Stimulated activated CD4-positive, alpha-beta T cell treated with anti-CD3 and anti-CD28 coated beads, Interleukin-2, amount 100 ng/mL, for 24 hours (primary cell): ENCODE measurements at places on chromosomes 11 and 22.

- DNase-seq = no peak
Observed at GRCh38 chr11:44356351-44356750, 46.4 kb upstream of the ALX4 start.

DNA sequence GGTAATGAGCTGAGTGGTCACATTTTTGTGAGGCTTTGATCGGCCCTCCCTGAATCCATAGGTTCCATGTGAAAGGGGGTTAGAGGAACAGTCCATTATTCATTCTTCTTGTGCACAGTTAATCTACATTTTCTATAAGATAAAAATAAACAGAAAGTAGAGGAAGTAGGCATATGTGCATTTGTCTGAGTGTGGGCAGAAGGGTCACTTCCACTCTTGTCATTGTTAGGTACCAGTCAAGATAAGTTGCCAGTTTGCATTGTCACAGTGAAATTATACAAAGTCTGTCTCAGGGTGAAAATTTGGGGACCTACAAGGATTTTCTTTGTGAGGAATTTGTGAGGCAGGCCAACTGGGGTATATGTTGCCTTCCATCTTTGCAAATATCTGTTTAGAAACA is 4.6 kb upstream of the APOL4 start:
- no peak for DNase-seq

- no peak for DNase-seq
Observed at GRCh38 chr11:66265531-66266377, 2.7 kb upstream of the RAB1B start.

- DNase-seq = peak; percentile 8
Observed at GRCh38 chr22:49296561-49296960, 531.1 kb downstream of the BRD1 start.

DNA sequence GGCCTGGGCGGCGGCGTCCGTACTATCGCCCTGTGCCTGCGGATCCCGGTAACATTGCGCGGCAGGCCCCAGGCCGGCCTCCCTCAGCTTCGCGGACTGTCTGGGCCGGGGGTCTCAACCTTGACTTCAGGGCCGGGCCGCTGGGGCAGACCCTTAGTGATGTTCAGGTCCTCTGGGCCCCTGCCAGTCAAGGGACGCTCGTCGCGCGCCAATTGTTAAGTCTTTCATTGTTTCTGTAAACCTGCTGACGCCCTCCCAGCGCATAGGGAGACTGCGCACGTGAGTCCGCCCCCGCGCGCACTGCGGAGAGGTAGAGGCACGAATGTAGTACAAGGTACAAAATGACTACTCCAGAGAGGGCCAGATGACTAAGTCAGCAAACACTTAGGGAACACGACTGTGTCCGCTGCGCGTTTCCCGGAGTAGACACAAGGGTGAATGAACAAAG is 451 bp upstream of the HDHD5 start:
- peak; percentile 79 for DNase-seq

- DNase-seq = no peak
Observed at GRCh38 chr22:22738959-22739585, 94.7 kb downstream of the GGTLC2 start.

GRCh38 chr11:93487032-93487483 is 56.1 kb downstream of the SMCO4 start:
- DNase-seq = no peak

DNA sequence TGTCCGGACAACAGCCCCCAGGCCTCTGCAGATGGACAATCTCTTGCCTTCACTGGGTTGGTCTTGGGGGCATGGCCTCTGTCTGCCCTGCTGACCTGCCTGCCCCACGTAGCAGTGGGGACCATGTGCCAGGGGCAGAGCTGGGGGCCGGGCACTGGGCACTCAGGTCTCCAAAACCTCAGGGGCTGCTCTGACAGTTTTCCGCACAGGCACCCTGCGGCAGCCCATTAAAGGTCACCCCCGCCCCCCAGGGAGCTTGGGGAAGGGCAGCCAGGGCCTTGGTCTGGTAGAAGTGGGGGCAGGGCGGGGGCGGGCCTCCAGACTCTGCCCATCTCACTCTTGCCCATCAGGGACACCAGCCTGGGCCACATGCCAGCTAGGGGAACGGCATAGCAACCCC is 49.9 kb downstream of the WNT7B start:
- no peak for DNase-seq

DNA sequence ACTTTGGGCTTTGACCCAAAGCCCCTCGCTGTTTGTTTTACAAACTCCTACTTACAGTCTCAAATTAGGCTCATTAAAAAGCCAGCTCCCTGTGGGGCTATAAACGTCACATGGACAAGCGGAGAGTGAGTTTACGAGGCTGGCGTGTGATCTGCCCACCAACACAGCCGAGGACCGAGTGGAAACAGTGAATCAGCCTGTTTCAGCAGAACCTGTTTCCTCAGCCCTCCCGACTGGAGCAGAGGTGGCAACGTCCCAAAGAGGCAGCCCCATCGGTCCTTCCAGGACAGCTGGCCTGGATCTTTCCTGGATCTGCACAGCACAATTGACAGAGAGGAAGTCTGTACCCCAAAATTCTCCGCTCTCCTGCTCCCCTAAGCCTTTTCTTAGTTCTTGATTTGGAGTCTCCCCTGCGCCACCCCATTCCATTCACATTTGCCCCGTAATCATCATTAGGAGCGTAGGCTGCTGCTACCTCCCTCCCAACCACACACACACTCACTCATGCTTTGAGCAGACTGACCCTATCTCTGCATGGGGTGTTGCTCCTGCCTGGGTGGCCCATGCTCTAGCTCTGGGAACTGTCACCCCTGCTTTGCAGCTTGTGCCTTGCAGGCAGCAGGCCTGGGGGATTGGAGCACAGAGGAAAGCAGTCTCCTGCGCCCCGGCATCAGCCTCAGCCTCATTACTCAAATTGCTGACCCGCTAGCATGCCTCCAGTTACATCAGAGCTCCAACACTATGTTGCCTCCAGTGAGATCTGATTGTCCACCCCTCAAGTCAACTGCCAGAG is 117.8 kb downstream of the NAT10 start:
- no peak for DNase-seq

DNA sequence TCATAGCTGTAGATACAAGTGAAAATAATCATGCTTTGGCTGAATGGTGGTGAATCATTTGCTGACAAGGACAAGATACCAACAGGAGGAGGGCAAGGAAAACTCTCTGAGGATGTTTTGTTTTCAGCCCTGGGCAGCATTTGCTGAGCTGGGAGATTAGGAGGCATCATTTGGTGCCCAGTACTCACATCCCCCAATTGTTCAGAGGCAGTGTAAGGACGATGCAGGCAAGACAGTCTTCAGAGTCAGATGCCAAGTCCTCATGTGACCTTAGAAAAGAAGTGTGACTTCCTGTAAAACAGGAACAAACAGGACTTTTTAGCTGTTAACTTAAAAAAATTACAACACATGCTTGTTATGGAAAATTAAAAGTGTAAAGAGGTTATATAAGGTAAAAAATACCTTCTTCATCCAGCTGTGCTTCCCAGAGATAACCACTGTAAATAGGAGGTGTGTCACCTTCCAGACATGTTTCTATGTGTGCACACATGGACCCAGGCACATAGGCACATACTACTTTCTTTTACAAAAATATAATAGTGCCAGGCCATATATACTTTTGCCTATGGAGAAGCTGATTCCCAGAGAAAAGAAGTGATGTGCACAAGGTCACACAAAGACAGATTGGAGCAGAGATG is 18.0 kb downstream of the CNTF start:
- DNase-seq = no peak

DNA sequence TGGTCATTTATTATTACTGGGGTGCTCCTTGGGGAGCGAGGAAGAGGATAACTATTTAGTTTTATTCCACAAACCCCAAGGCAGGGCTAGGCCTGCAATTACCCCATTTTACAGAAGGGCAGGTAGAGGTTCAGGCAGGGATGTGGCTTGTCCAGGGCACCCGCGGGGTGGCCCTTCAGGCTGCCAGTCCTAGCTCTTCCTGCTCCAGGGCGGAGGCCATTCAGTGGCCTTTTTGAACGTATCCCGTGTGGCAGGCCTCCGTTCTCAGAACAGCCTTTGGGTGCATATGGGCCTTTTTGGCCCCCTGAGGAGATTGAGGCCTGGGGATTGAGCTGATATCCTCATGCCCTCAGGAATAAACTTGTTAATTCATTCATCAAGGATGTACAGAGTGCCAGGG is 66.2 kb downstream of the MPPED1 start:
- no peak for DNase-seq

DNA sequence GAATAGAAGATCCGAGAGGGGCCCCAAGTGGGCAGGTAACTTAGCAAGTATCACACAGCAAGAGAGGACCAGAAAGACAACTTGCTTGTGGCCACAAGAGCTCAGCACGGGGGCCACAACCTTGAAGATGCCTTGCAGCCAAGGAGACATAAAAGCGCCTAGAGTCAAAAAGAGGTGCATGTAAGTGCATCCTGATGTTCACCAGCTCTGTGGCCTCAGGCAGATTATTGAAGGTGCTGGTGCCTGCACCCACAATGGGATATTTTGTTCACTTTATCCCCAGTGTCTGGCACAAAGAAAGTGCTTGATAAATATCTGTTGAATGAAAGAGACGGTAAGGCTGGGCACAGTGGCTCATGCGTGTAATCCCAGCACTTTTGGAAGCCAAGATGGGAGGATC is 106.0 kb upstream of the ASPHD2 start:
- DNase-seq = no peak

DNA sequence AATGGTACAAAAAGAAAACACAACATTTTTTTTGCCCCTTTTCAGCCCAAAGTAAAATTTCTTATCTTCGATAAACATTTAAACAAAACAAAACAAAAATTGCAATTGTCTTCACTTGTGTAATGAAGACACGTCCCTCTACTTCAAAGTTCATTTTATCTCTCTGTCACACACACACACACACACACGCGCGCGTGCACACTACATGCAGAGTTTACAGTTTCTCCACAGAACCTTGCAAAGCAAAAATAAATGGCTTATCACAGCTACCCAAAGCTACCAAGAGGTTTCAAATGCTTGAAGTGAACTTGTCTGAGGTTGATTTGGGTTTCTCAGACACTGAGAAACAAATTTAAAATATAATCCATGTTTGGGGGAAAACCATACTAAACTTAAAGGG is 72.3 kb downstream of the ETS1 start:
- no peak for DNase-seq

DNA sequence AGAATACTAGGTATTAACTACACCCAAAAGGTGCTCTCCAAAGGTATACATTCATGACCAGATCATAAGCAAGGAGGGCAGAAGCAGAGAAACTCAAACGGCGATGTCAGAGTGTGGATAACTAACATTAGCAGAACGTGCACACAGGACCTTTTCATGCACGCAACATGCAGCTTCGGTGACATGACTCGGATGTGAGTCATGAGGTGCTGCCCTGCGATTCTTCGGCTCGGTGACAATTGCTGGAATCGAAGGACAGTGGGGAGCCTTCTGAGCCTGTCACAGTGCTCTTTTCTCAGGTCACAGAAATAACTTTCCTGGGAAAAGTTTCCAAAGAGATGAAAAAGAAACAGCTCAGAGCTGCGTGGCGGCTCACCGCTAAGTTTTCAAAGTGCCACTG is 418.5 kb upstream of the SYN3 start:
- DNase-seq = no peak

GRCh38 chr22:37253126-37253660 is 9.1 kb upstream of the RAC2 start:
- no peak for DNase-seq

GRCh38 chr11:130915603-130916237 is 559 bp downstream of the SNX19 start:
- no peak for DNase-seq

- DNase-seq = no peak
Observed at GRCh38 chr11:127392575-127392974, 392.0 kb upstream of the KIRREL3 start.

DNA sequence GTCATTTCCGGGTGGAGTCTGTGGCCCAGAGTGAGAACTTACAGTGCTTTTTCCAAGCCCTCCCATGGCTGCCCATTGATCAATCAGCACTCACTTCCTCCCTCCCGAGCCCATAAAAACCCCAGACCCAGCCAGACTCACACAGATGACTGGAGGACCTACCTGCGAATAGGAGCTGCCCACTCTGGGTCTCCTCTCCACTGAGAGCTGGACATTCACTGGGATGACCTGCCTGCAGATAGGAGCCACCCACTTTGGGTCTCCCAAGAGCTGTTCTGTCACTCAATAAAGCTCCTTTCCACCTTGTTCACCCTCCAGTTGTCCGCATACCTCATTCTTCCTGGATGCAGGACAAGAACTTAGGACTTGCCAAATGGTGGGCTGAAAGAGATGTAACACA is 56.0 kb upstream of the B3GNT6 start:
- DNase-seq = no peak

DNA sequence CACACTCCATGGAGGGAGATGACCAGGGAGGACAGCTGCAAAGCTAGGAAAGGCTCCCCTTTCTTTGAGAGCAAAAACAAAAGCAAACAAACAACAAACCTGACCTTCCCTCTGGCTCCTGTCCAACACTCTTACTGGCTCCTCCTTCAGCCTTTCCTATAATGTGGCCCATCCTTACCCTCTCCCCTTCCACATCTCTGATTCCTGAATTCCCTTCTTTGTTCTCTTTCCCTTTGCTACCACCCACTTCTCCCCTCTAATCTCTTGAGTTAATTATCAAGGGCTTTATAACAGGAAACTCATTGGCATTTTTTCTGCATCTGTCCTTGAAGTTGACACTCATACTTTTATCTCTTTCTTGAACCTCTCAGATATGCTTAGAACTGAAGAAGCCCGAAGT is 56.3 kb downstream of the ZNF280B start:
- DNase-seq = no peak

DNA sequence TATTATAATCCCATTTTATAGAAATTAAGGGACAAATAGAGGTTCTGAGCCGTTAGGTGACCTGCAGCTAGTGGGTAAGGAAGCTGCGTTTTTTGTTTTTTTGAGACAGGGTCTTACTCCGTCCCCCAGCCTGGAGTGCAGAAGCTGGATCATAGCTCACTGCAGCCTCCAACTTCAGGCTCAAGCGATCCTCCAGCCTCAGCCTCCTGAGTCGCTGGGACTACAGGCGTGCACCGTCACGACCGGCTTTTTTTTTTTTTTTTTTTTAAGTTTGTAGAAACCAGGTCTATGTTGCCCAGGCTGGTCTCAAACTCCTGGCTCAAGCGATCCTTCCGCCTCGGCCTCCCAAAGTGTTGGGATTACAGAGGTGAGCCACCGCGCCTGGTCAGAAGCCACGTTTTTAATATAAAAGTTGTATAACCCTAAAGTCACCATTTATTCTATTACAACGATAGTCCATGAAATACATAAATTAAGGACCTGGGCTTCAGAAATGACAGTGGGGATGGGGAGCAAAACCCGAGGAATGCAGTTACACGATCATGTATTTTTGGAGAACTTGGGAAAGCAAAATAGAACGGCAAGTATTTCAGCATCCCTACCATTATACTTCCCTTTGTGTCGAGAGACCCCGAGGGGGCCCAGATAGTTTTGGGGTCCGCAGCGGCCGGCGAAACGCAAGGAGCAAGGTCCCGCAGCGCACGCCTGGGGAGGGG is 638 bp downstream of the SAAL1 start:
- DNase-seq = no peak

- no peak for DNase-seq
Observed at GRCh38 chr11:76025068-76025467, 181.2 kb downstream of the WNT11 start.

GRCh38 chr11:61947486-61948210 is 2.5 kb upstream of the BEST1 start:
- peak; percentile 64 for DNase-seq

GRCh38 chr11:36305047-36305446 is 9.0 kb downstream of the PRR5L start:
- DNase-seq = no peak
